Islet precursor cell (in vitro differentiated cells): ENCODE measurements at places on chromosomes 11 and 22.

GRCh38 chr11:120792306-120792705 lies 231.6 kb upstream of the TBCEL start:
- DNase-seq, result no peak

DNA sequence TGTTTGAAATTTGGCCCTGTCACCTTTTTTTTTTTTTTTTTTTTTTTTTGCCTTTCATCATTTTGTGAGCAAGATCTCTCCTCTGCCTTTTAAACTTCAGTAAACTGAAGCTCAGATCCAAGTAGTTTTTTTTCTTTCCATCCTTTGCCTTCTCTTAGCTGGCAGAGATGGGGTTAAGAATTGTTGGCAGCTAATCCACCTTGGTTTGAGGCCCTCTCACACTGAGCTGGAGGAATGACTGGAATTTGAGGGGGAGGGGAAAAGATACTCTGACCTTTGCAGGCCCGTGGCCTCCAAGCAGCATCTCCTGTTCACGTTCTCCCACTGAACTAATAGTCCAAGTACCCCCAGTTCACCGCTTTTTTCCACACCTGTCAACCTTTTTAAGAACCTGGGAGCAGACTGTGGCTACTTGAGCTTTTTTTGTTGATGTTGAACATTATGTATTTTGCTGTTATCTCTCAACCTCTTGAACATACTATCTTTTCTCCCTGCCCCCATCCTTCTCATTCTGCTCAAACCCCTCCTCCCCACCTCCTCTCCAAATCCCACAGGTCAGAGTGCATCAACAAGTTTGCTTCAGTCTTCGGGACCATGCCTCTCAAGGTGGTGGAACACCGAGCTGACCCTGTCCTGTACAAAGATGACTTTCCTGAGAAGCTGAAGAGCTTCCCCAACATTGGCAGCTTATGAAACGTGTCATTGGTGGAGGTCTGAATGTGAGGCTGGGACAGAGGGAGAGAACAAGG lies 66.2 kb downstream of the ALX4 start:
- peak; percentile 86 for DNase-seq

DNA sequence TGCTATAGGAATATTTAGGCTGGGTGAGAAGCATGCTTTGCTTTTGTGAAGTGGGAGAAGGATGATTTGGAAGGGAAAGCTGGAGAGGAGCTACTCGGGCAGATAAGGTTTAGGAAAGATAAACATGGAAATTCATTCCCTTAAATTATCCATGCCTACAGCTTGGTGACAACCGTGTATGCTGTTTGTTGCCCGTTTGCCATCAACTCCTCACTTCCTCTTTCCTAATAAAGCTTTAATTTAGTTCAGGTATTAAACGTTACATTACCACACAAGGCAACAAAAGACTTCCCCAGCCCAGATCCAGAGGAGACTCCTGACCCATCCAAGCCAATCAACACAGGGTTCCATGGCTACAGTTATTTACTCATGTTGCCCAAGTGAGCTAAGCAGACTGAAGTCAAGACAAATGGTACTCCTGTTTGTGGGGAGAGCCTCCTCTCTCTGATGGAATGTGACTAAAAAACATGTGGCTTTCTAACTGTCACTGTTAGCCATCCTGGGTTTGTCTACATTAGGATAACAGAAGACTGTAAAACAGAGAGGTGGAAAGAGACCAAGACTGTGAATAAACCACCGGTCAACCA lies 101.7 kb upstream of the GRAMD1B start:
- DNase-seq, result no peak

- DNase-seq, result no peak
Observed at GRCh38 chr22:27747396-27748221, 53.9 kb downstream of the MN1 start.

DNA sequence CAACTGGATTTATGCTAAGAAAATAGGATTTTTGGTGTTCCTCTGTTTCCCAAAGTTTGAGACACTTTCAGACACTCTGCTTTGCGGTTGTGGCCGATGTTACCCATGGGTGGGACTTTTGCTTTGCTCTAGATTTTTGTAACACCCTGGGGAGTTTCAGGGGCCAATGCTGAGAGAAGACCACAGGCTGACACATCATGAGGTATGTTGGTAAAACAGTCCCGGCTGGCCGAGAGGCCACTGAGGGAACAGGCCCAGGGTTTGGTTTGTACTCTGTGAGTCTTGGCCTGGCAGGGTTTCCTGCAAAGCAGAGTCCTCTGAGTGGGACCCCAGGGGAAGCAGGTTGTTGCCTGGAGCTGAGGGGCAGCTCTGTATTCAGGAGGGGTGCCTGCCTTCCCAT lies 78.5 kb upstream of the PITPNB start:
- DNase-seq, result no peak

DNA sequence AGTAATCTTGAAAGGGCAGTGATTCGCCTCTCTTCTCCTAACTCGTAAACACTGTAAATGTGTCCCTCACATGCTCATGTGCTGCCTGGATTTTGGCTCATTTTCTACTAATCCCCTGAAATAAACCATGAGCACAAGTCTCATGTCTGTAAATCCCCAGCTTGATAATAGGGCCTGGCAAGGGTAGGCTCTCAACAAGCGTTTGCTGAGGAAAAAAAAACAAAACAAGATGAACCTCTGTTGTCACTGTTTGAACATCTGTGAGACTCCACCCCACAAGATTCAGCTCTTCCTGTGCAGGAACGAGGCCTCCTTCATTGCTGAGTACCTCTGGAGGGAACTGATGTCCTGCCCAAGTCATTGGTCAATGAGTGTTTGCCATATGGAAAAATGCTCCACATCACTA lies 4.5 kb upstream of the CYB5R2 start:
- DNase-seq, result no peak

GRCh38 chr11:18723991-18724390 lies 2.0 kb downstream of the IGSF22 start:
- no peak for DNase-seq

- DNase-seq, result no peak
Observed at GRCh38 chr11:34846467-34846866, 69.7 kb downstream of the APIP start.

- no peak for DNase-seq
Observed at GRCh38 chr11:132006884-132007580, 636.6 kb downstream of the NTM start.

DNA sequence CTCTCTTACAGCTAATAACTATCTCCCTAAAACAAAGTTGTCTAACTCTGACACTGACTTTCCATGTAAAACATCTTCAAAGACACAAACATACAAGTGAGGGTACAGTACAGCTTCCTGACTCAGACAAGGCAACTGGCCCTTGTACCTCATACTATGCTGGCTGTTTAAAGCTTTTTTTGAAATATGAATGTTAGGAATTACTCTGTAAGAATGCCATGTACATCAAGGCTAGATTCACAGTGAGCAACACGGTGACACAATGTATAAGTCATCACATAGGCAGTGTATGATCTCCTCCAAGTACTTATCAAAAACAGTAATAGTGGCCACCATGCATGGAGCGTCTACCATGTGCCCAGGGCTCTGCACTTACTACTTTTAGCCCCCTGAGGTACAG lies 28.6 kb downstream of the ALG8 start:
- no peak for DNase-seq

- DNase-seq, result no peak
Observed at GRCh38 chr11:72328366-72329224, 84.6 kb upstream of the PHOX2A start.
